Progenitor cell of endocrine pancreas (in vitro differentiated cells): ENCODE measurements at places on chromosomes 13 and 19. TPM values are rescaled to one million over a fixed set of nuclear protein-coding genes. Genes with fewer than 3 reads are reported as not detected.
A peak's percentile ranks its signal among the peaks of the same experiment; 100 is the strongest.

POU2F2 gene
- total RNA-seq: 0.89 and 1.6 TPM in 2 replicates

PRKACA gene
- 87.4 and 92.1 TPM in 2 replicates for total RNA-seq

FXYD3 gene
- total RNA-seq: 14.2 and 17.3 TPM in 2 replicates

ZNF836 gene
- 30.2 and 32.6 TPM in 2 replicates for total RNA-seq

SULT2A1 gene
- total RNA-seq: not detected in 2 replicates

LIN37 gene
- 12.7 and 13.1 TPM in 2 replicates for total RNA-seq

CYP4F12 gene
- not detected in 2 replicates for total RNA-seq

C19orf85 gene
- total RNA-seq: not detected in 2 replicates

UGGT2 gene
- 45.1 and 49.2 TPM in 2 replicates for total RNA-seq

ZNF491 gene
- total RNA-seq: 5.4 and 6.5 TPM in 2 replicates

KLK15 gene
- not detected in 2 replicates for total RNA-seq

KPNA3 gene
- 56.3 and 57.3 TPM in 2 replicates for total RNA-seq

VSTM2B gene
- total RNA-seq: not detected in 2 replicates

- no peak overlapping the region for H3K4me3 ChIP-seq
- H3K4me1 ChIP-seq: no peaks in the 10 kb centered on the region
- DNase-seq: no peak
- peaks cover 8% of the 10 kb centered on the region for H3K36me3 ChIP-seq
- H3K27me3 ChIP-seq: no peaks in the 10 kb centered on the region
- H3K27ac ChIP-seq: no peak overlapping the region
These were observed 124.5 kb upstream of the USP29 start for GRCh38 chr19:56995303-56995702.

DNA sequence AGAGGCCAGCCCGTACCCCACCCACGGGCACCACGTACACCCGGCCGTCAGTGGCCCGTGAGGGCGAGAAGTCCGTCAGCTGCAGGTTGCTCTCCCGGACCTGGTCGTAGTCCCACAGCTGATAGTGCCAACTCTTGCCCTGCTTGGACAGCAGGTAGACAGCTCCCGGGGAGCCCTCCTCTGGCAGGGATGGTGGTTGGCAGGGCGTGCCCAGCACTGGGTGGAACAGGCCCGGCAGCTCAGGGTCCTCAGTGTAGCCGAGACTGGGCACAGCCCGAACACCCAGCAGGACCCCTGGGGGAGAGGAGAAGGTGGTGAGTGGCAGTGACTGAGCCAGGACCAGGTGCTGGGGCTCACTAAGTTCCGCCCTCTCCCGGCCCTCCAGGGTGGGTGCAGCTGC, 7.8 kb downstream of the ACTMAP start:
- H3K4me3 ChIP-seq: no peak overlapping the region
- peaks cover 4% of the 10 kb centered on the region for H3K36me3 ChIP-seq
- no peak overlapping the region for H3K27ac ChIP-seq
- no peak for DNase-seq
- H3K4me1 ChIP-seq: no peaks in the 10 kb centered on the region
- H3K27me3 ChIP-seq: no peaks in the 10 kb centered on the region

DNA sequence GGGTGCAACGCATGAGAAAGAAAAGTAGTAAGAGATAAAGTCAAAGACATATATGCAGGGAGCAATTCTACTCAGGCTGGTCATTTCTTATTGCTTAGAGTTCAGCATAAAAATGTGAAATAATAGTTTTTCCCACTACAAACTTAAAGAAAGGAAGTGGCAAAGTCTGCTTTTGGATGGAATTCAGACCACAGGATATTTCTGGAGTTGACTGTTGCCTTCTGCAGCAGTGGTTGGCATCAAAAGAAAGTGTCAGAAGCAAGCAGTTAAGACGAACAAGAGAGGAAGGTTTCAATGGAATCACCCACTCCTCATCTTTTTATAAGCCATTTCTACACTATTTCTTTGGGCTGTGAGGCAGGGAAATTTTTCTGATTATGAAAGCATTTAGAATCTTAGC, 36.2 kb upstream of the TRPC4 start:
- no peak for DNase-seq
- no peak overlapping the region for H3K4me3 ChIP-seq
- no peaks in the 10 kb centered on the region for H3K27me3 ChIP-seq
- peaks cover 9% of the 10 kb centered on the region for H3K4me1 ChIP-seq

GRCh38 chr19:3826163-3826562, 40.0 kb upstream of the MATK start:
- H3K4me3 ChIP-seq: no peak overlapping the region
- H3K27me3 ChIP-seq: peaks cover 15% of the 10 kb centered on the region
- no peaks in the 10 kb centered on the region for H3K36me3 ChIP-seq
- no peaks in the 10 kb centered on the region for H3K4me1 ChIP-seq

- no peaks in the 10 kb centered on the region for H3K36me3 ChIP-seq
- H3K27me3 ChIP-seq: no peaks in the 10 kb centered on the region
- H3K27ac ChIP-seq: no peak overlapping the region
- no peak overlapping the region for H3K4me3 ChIP-seq
These were observed 656.1 kb downstream of the DACH1 start for GRCh38 chr13:71210861-71211260.

- H3K4me3 ChIP-seq: no peak overlapping the region
- H3K36me3 ChIP-seq: no peaks in the 10 kb centered on the region
- no peak for DNase-seq
- H3K4me1 ChIP-seq: no peaks in the 10 kb centered on the region
These were observed 17.7 kb upstream of the PTPRS start for GRCh38 chr19:5358173-5358800.

- no peaks in the 10 kb centered on the region for H3K27me3 ChIP-seq
- DNase-seq: no peak
- no peak overlapping the region for H3K27ac ChIP-seq
- peaks cover 1% of the 10 kb centered on the region for H3K36me3 ChIP-seq
These were observed 17.5 kb upstream of the ZNF492 start for GRCh38 chr19:22616659-22617058.

DNA sequence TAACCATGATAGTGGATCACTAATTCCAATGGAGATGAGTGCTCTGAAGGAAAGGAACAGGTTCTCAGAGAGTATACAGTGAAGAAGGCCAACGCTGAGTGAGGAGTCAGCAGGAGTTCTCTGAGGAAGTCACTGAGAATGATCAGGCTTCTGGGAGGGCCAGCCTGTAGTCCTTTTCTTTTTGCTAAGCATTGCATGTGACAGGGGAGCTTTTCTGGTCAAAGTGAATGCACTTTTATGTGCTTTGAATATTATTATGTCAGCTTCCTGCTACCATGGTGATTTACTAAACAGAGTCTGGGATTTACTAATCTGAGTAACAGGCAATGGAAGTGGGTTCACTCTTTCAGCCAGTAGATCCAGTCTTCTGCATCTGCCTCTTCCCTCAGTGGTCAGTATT, 81.1 kb upstream of the SERP2 start:
- H3K4me1 ChIP-seq: peaks cover 7% of the 10 kb centered on the region
- H3K27me3 ChIP-seq: peaks cover 33% of the 10 kb centered on the region

GRCh38 chr19:23528376-23528775, 133.1 kb upstream of the ZNF91 start:
- H3K36me3 ChIP-seq: no peaks in the 10 kb centered on the region
- H3K27me3 ChIP-seq: no peaks in the 10 kb centered on the region
- H3K4me3 ChIP-seq: no peak overlapping the region
- H3K4me1 ChIP-seq: peaks cover 3% of the 10 kb centered on the region

DNA sequence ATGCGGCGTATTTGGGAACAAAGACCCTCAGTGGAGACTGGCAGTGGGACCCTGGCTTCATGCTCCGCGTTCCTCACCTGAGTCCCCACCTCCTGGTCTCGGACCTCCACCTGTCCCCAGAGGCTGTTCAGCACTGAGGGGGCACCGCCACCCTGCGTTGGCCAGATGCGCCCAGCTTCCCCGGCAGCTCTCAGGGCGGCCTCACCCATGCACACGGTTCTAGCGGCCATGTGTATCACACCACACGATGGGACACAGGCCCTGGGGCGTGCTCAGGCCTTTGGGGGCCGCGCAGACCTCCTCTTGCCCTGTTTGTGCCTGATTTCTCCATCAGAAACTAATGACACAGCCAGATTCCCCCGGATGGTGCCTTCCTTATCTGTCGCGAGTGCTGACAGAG, 138.1 kb downstream of the KDM4B start:
- H3K27me3 ChIP-seq: no peaks in the 10 kb centered on the region
- no peak for DNase-seq
- no peak overlapping the region for H3K4me3 ChIP-seq
- H3K36me3 ChIP-seq: peaks cover 5% of the 10 kb centered on the region
- H3K27ac ChIP-seq: no peak overlapping the region

GRCh38 chr13:29925457-29926097, 75.2 kb upstream of the UBL3 start:
- H3K27me3 ChIP-seq: no peaks in the 10 kb centered on the region
- H3K27ac ChIP-seq: peak overlapping the region; percentile 38
- peaks cover 32% of the 10 kb centered on the region for H3K4me1 ChIP-seq
- no peak for DNase-seq

DNA sequence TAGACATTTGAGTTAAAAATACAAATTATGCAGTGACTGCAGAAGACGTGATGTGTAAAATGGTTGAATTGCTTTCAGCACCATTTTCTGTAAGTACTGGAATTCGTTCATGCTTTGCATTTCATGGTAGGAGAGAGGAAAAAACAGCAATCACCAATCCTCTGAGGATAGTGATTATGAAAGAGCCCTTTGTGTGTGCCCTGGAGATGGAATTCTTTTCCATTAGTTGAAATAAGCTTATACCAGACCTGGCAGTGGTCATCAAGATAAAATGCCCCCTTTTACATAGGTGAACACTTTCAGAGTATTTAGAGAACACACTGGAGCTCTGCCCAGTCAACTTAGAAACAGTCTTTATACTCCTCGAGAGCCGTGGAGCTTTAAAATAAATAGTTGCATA, 1.7 kb downstream of the CNMD start:
- no peaks in the 10 kb centered on the region for H3K36me3 ChIP-seq
- H3K27me3 ChIP-seq: peaks cover 50% of the 10 kb centered on the region
- H3K4me3 ChIP-seq: peak overlapping the region; percentile 72
- peaks cover 6% of the 10 kb centered on the region for H3K4me1 ChIP-seq
- no peak for DNase-seq

- peak overlapping the region; percentile 55 for H3K4me3 ChIP-seq
- peaks cover 31% of the 10 kb centered on the region for H3K36me3 ChIP-seq
- peak overlapping the region; percentile 87 for H3K27ac ChIP-seq
- H3K4me1 ChIP-seq: peaks cover 15% of the 10 kb centered on the region
- no peaks in the 10 kb centered on the region for H3K27me3 ChIP-seq
These were observed 2.9 kb downstream of the CD37 start for GRCh38 chr19:49338023-49338677.

- no peaks in the 10 kb centered on the region for H3K27me3 ChIP-seq
- H3K27ac ChIP-seq: no peak overlapping the region
- H3K4me1 ChIP-seq: no peaks in the 10 kb centered on the region
- peaks cover 35% of the 10 kb centered on the region for H3K36me3 ChIP-seq
- H3K4me3 ChIP-seq: no peak overlapping the region
- DNase-seq: no peak
These were observed 57.2 kb downstream of the COG6 start for GRCh38 chr13:39712626-39713025.

- H3K4me1 ChIP-seq: no peaks in the 10 kb centered on the region
- DNase-seq: no peak
- H3K27ac ChIP-seq: no peak overlapping the region
- H3K36me3 ChIP-seq: no peaks in the 10 kb centered on the region
- H3K27me3 ChIP-seq: peaks cover 8% of the 10 kb centered on the region
These were observed 17.4 kb upstream of the BCL3 start for GRCh38 chr19:44731081-44731480.

GRCh38 chr13:113638806-113639205, 19.2 kb downstream of the ATP4B start:
- no peaks in the 10 kb centered on the region for H3K4me1 ChIP-seq
- DNase-seq: no peak
- H3K36me3 ChIP-seq: peaks cover 54% of the 10 kb centered on the region

- H3K4me3 ChIP-seq: no peak overlapping the region
- H3K27me3 ChIP-seq: no peaks in the 10 kb centered on the region
- H3K27ac ChIP-seq: no peak overlapping the region
- no peaks in the 10 kb centered on the region for H3K36me3 ChIP-seq
These were observed 50.7 kb upstream of the FNDC3A start for GRCh38 chr13:48925001-48925400.

DNA sequence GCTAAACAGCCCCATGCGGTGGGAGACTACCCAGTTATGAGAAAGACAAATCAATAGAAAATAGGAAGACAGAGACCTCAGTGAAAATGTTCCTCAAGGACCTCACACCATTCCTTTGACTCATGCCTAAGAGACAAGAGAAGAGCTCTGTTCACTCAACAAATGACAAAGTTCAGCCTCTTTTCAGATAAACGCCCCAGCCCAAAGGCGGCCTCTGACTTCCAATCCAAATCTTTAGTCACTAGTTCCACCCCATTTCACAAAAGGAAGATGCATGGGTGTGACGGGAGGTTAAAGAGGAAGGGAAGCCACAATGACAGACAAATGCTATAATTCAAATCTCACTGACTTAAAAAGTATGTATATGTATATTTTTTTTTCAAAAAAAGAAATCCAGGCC, 8.1 kb downstream of the CARS2 start:
- peak overlapping the region; percentile 67 for H3K27ac ChIP-seq
- peaks cover 9% of the 10 kb centered on the region for H3K4me1 ChIP-seq
- H3K4me3 ChIP-seq: no peak overlapping the region
- H3K27me3 ChIP-seq: no peaks in the 10 kb centered on the region
- DNase-seq: no peak
- peaks cover 23% of the 10 kb centered on the region for H3K36me3 ChIP-seq

DNA sequence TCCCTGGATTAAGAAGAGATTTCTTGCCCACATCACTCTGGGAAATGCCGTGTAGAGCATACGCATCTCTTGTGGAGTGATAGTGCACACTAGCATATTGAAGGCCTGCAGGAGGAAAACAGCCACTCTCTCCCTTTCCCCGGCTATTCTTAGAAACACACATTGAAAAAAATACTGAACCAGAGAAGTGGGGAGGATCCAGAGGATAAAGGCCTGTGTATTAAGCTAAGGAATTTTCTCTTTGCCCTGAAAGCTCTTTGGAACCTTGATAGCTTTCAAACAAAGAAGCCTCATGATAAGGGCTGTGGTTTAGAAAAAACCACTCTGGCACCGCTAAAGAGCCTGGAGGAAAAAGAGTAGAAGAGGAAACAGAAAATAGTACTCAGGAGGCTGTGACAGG, 386.1 kb upstream of the NBEA start:
- H3K36me3 ChIP-seq: no peaks in the 10 kb centered on the region
- no peak for DNase-seq
- H3K27me3 ChIP-seq: peaks cover 12% of the 10 kb centered on the region
- no peak overlapping the region for H3K27ac ChIP-seq
- H3K4me3 ChIP-seq: no peak overlapping the region

DNA sequence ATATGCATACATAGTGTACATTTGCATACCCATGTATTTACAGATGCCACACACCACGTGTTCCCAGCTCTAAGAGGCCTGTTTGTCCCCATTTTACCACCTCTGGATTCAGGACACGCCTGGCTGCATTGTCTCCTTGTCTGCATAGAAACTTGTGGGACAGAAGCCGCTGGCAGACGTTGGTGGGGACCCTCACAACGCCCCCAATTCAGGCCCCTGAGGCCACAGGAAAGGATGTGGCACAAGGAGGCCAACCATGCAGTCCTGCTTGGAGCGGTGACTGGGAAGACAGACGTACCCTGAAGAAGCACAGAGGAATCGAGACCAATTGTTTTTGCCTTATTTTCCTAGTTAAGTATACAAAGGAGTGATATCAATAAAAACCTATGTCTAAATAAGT, 96.1 kb downstream of the ANKRD10 start:
- H3K4me1 ChIP-seq: peaks cover 2% of the 10 kb centered on the region
- H3K27me3 ChIP-seq: peaks cover 4% of the 10 kb centered on the region
- no peak for DNase-seq
